ENCODE measurements at places on chromosomes 4 and X.

GRCh38 chr4:38317041-38317674 is 346.8 kb upstream of the KLF3 start:
- DNase-seq, result no peak

GRCh38 chr4:137641544-137641943 is 109.2 kb upstream of the PCDH18 start:
- no peak for DNase-seq

- DNase-seq, result no peak
Observed at GRCh38 chrX:107541244-107541643, 87.1 kb upstream of the PRPS1 start.

GRCh38 chrX:109489174-109489573 is 7.3 kb upstream of the GUCY2F start:
- no peak for DNase-seq

DNA sequence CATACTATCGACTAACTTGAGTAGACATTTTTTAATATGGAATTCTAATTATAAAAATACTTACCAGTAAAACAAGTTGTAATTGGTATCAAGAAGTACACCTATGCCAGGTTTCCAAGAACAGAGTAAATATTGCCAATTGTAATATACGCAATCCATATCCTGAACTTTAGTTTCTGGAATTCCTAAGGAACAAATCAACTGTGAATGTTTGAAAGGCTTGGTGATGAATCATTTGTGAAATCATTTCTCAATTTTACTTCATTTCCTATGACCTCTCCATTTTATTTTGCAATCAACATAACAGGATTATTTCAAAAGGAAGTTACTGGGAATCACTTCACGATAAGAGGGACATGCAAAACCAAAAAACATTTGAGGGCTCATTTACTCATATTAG is 3.7 kb downstream of the IL13RA2 start:
- DNase-seq, result no peak

DNA sequence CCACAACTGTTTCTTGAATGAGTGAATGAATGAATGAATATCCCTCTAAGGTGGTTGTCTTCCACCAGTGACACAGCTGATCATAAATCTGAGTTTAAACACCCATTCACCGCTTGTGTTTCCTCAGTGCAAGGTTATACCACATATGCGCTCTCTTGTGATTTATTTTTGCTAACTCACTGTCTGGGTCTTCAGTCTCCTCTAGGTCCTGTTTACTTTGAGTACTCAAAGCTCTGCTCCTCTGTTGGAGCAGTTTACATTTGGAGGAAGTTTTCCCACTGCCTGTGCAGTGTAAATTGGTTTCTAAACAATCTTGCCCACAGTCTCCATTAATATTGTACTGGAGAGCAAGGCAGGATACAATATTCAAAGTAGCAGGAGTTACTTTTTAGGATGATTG is 212.6 kb upstream of the JADE1 start:
- DNase-seq, result no peak

Measured in NT2/D1 (cell line).